Karpas-422 (cell line): ENCODE measurements at places on chromosomes 3 and 15. TPM values are rescaled to one million over a fixed set of nuclear protein-coding genes. Genes with fewer than 3 reads are reported as not detected.
A peak's percentile ranks its signal among the peaks of the same experiment; 100 is the strongest.

DNA sequence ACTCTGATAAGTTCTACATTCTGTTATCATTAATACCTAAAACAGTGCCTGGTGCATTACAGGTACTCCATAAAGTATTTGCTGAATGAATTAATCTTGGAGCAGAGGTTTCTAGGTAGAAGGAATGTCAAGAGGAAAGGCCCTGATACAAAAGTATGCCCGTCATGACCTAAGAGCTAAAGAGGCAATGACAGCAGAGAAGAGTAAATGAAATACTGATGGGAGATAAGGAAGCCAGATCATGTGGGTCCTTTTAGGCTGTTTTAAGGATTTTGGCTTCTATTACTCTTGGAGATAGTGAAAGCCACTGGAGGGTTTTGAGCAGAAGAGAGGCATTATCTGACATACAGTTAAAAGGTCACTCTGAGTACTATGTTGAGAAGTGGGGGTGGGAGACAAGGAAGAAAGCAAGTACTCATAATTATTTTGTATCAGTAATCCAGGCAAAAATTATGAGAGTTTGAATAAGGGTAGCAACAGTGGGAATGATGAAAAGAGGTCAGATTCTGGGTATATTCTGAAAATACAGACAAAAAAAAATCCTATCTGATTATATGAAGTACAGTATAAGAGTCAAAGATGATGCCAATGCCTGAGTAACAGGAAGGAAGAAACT lies 48.3 kb downstream of the DENND4A start:
- DNase-seq = no peak

KBTBD12 gene
- total RNA-seq = not detected in 2 replicates

DNA sequence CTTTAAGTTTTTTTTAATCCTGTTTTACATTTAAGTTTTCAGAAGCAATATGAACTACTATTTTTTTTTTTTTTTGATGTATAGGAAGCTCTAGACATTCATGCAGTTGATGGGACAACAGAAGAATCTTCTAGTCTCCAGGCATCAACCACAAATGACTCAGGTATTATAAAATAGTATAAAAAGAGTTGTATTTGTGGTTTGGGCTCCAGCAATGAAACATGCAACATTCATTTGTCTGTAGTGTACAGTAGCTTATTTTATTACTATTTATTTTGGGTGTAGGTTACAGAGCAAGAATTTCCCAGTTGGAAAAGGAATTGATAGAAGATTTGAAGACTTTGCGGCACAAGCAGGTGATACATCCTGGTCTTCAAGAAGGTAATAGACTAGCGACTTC lies 38.6 kb downstream of the MGA start:
- DNase-seq = no peak

GRCh38 chr15:82043130-82043673 lies 2.6 kb downstream of the MEX3B start:
- no peak for DNase-seq

DNA sequence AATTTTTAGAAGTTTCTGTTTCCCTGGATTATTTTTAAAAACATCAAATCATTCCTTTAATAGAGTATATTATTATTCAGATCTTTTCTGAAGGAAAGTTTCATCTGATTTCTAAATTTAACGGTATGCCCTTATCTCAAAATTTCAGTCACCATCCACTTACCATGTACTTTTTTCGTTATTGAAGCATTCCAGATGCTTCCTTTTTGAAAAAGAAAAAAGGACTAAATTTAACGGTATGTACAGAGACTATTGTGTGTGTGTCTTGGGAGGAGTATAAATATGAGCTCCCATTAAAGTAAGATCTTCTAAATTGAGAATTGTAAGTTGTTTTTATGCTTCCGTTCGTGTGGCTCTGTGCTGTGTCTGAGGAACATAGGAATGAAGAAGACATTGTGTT lies 517.4 kb upstream of the GOLIM4 start:
- no peak for DNase-seq

MESP2 gene
- total RNA-seq = not detected in 2 replicates

ENTPD3 gene
- not detected in 2 replicates for total RNA-seq

DNA sequence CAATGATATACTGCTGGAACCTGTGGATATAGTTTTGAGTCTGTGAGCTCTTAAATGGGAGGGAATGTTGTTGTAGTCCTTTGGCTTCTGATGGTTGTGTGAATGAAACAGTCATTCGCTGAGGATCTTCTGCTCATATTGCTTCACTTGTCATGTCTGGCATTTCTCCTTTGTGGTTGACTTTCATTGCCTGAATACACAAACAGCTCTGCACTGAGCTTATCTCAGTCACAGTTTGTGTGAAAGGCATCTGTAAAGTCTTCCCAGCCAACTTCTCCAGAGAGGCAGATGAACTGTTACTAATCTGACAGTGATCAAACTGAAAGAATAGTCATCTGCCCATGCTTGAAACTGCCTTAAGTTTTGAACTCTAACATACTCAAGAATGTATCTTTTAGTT lies 59.8 kb downstream of the TMED3 start:
- no peak for DNase-seq

DNA sequence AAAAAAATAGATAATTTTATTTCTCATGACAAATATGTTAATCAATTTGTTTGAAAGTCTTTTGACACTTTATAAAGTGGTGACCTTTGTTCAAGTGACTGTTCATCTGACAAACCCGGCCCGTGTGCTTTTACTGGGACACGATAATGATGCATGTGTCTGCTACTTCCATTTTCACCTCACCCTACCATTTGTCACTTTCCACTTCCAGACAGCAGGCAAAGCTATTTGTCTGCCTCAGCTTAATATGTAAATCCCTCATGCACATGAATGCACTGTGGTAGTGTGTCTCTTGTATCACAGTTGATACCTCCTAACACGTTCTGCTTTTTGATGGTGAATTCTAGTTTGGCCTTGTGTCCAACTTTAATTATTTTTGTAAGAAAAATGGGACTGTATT lies 204.3 kb downstream of the BBX start:
- DNase-seq = peak; percentile 53

DNA sequence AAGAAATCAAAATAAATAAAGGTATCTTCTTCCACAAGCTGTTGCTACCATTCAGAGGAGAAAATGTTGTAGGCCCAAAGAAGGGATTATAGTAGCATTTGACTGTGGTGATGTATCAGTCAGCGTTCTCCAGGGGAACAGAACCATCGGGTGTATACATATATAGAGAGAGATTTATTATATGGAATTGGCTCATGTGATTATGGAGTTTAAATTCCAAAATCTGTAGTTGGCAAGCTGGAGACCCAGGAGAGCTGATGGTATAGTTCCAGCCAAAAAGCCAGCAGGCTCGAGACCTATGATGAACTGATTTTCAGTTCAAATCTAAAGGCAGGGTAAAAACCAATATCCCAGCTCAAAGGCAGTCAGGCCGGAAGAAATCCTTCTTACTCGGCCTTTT lies 7.4 kb upstream of the SPG21 start:
- DNase-seq = no peak

GRCh38 chr15:65363766-65364165 lies 14.0 kb downstream of the IGDCC3 start:
- DNase-seq = no peak

DNA sequence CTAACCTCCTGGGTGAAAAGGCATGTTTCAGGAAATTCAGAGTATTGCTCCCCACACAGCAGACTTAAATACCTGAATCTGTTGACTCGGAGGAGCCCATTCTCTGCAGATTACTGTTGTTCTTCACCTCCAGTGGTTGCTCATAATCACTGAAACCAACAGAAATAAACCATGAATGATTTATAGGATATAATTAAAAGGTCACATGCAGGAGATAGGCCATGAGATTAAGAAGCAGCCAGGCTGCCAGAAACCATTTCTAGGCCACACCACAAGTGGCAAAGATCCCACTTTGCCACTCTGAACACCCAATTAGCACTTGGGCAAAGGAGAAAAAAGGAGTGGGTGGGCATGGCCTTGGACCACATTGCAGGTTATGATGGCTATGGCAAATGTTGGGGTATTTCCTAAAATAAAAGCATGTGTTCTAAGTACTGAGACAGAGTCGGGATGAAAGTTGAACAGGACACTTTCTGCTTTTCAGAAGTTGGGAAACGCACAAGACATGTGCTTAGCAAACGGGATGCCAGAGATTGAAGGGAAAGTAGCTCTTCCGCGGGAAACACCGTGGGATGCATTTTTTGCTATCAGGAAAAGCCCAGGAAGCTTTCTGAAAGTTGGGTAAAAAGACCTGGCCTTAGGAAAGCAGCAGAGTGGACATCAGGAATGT lies 1.5 kb downstream of the CDC25A start:
- DNase-seq = peak; percentile 55

- DNase-seq = no peak
Observed at GRCh38 chr3:110815008-110815583, 256.5 kb upstream of the NECTIN3 start.
